ENCODE measurements at places on chromosomes 1 and 21. TPM values are rescaled to one million over a fixed set of nuclear protein-coding genes. Genes with fewer than 3 reads are reported as not detected.
A peak's percentile ranks its signal among the peaks of the same experiment; 100 is the strongest.

Gene BCL10
- total RNA-seq: 49.4 TPM

DNA sequence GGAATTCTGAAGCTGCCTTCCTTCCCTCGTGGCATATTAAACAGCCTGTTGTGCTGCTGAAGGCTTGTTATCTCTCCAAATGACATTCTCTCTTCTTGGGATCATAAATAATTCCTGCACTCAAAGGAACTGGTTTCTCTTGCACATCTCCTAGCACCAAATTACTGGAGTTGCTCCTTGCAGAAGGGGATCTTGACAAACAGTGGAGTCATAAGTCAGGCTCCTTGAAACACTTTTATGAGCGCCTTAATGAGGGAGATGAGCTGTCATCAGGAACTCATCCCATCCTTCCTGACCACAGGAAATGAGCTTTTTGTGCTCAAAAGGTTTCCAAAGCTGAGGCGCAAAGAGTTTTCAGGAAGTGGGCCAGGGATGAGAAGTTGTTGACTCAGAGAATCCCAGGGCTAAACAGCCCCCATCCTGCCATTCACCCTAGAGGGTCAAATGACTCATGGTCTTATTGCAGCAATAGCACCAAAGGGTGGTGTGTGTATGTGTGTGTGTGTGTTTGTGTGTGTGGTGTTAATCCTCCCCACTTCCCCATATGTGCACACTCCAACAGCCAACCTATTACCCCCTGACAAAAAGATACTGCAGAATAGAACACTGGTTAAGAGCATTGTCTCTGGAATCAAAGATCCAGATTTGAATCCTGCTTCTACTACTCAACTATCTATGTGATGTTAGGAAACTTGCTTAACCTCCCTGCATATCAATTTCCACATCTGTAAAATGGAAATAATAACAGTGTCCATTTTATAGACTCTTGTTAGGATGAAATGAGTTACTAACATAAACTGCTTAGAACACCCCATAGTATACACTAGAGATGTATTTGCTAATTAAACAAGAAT, 2.8 kb upstream of the PHC2 start:
- DNase-seq: peak; percentile 100

GRCh38 chr21:38691631-38692030, 114.1 kb upstream of the ETS2 start:
- DNase-seq: no peak

- no peak for DNase-seq
Observed at GRCh38 chr1:15160626-15161025, 7.1 kb downstream of the TMEM51 start.
